ENCODE measurements at places on chromosomes 7 and 10.

GRCh38 chr7:28121496-28121895, 59.1 kb downstream of the JAZF1 start:
- DNase-seq, result no peak

GRCh38 chr10:101725296-101726114, 30.5 kb upstream of the FBXW4 start:
- DNase-seq, result no peak

DNA sequence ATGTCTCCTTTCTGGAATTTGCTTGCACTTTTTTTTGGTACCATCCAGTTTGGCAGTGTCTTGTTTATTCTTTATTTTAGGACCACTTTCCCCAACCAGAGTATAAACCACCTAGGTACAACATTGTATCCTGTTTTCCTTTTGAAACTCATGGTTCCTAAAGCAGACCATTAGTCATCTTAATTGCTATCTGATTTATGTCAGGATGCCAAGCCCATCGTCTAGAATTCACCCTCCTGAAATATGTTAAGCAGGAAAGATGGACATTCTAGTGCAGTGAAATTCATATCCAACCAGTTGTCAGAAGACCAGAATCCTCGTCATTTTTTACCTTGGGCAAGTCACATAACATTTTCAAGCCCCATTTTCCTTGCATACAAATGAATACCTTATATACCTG, 223.6 kb upstream of the KMT2E start:
- no peak for DNase-seq

DNA sequence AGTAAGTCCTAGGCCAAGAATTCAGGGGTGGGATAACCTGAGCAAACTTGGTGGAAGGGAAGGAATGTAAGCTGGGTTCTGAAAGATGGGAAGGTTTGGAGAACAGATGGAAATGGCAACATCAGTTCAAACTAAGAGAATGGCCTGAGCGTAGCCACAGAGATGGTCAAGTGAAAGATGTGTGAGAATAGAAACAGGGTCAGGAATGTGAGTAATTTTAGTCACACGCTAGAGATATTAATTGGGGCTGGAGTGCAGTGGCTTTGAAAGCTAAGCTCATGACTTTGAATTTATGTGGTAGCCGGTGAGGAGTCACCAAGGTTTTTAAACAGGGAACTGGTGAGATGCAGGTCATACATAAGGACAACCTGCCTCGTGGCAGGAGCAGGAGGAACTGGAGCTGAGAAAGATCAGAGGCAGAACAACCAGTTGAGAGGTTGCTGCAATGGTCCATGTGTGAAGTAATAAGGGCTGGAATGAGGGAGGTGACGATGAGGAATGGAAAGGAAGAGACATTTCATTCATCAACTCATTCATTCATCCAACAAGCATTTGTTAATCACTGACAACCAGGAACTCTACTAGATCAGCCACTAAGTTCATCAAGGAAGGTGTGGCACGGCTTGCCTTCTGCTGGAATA, 12.9 kb upstream of the SORBS1 start:
- no peak for DNase-seq

DNA sequence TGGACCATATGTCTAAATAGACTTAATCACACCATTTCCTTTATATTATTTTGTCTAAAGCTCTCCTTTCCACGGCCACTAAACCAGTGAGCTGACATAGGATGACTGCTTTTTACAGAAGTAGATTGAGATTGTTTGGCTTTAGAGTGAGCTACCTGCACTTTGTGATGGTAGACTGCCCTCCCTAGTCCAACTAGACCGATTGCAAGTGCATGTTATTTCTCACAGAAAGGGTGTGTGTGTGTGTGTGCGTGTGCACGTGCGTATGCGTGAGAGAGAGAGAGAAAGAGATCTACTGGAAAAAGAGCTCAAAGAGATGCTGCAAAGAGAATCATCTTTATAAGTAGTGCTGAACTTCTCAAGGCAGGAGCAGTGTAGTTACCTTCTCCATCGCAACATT, 60.7 kb downstream of the VCL start:
- DNase-seq, result peak; percentile 33

GRCh38 chr7:117587931-117588330, 108.1 kb downstream of the CFTR start:
- no peak for DNase-seq

GRCh38 chr7:129308047-129308446, 83.2 kb downstream of the AHCYL2 start:
- DNase-seq, result peak; percentile 12

DNA sequence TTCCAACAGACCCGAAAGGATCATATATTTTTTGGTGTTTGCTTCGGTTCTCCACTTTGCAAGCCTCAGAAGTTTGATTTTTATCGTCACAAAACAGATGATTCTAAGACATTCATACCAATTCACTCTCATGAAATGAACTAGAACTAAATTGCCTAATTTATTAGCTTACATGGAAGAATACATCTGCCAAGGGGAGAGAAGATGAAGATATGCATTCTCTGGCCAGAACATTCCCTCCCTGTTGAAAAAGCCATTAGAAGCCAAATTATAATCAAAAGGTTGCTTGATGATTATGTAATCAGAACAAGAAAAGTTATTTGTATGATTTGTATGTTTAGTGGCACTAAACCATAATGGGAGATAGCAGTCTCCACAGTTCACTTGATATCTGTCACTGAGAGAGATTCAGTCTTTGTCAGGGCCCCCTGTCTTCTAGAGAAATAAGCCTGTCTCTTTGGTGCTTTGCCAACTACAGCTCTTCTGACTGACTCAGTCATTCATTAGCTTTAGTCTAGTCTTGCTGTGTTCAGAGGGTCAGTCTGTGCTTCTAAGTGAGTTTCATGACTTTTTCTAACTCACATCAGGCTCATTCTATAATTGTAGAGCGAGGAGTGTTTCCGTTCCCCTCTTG, 95.3 kb upstream of the GNAI1 start:
- peak; percentile 29 for DNase-seq

- no peak for DNase-seq
Observed at GRCh38 chr7:5500777-5501350, 77.2 kb upstream of the TNRC18 start.

DNA sequence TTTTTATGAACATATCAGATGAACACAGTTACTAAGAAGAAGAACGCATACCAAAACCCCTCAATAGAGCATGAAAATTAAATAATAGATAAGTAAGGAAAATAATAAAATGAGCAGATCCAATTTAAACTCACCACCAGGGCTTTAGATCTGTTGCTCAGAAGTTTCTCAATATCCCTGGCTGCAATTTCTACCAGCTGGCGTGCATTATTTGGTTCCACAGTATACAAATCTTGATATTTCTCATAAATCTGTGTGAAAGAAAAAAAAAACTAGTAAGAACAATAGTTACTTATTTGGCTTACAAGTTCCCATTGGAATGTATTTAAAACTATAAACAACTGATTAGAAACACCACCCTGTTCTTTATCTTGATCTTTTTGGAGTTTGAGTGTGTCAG, 108.6 kb downstream of the CACNA2D1 start:
- no peak for DNase-seq

DNA sequence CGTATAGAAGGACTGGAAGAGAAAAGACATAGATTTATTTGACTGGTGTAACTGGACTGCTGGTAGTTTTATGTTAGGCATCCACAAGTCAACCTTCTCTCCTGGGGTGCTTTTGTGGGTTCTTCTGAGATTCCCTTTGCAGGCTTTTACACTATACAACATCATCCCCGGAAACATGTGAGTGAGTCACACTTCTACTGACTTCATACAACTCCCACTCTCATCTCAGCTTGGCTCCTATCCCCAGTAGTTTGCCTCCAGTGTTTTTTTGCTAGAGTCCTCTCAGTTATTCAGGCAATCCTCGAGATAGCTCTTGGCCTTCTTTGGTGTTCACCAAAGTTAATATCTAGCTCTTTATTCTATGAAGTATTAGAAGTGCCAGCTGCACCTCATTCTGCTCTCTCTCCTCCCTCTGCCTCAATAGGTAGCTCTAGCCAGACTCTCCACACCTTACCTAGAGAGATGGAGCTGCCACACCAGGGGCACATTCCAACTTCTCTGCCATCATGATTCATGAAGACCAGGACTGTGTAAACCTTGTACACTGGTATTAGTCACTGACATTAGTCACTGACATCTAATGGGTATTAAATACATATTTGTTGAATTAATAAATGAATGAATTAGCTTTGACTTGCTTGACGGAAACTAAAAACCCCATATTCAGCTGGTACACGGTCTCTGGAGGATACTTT, 281.9 kb downstream of the PPP1R3A start:
- peak; percentile 45 for DNase-seq

- DNase-seq, result no peak
Observed at GRCh38 chr10:46297406-46298204, 10.8 kb downstream of the ANTXRL start.

GRCh38 chr10:111646021-111646420, 537.5 kb downstream of the GPAM start:
- peak; percentile 28 for DNase-seq

DNA sequence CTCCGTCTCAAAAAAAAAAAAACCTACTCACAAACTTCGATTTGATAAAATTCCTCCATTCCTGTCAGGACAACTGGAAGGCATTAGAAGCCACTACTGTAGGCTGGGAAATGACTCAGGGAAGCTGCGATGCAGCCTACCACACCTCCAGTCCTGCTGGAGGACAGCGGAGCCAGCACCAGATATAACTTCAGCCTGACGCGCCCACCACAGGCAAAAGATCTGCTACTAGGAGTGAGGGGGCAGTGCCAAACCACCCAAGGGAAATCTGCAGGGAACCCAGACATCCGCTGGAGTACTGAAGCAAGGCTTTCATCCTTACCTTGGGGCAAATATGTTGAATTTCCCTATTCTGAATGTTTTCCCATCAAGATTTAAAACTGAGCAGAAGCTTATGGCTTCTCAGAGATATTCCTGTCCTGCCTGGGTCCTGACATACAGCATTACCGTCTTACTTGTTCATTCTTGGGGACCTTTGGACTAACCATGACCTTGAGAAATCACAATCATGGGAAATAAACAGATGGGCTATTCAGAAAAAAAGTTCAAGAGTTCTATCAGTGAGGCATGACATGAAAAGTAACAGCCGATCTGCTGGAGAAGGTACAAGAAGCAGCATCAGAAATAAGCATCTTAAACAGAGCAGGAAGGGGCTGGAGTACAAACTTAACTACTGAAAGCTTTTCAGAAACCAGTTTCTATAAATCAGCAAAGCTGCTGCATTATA, 20.4 kb downstream of the BCCIP start:
- DNase-seq, result no peak

DNA sequence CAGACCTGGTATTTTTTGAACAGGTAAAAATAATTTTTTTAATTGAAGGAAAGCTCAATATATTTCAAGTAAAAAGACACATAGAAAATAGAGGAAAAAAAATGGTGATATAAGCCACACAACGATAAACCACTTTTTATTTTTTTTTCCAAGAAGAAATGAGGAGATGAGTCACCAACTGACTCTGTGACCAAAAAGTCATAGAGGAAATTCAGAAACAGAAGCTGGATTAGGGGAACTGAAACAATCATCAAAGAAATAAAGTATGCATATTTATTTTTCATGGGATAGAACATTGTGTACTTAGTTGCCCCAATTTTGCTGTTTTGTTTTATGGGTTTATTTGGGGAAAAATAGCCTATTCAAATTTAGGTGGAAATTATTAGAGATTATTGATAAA, 176.8 kb upstream of the AGR3 start:
- DNase-seq, result peak; percentile 32

GRCh38 chr10:110504111-110504735, 6.5 kb downstream of the DUSP5 start:
- DNase-seq, result peak; percentile 59

GRCh38 chr7:31052487-31052840, 356 bp downstream of the ADCYAP1R1 start:
- DNase-seq, result no peak

- DNase-seq, result no peak
Observed at GRCh38 chr10:106930751-106931150, 233.8 kb downstream of the SORCS1 start.

GRCh38 chr10:116708391-116708821, 34.0 kb downstream of the HSPA12A start:
- DNase-seq, result peak; percentile 74

DNA sequence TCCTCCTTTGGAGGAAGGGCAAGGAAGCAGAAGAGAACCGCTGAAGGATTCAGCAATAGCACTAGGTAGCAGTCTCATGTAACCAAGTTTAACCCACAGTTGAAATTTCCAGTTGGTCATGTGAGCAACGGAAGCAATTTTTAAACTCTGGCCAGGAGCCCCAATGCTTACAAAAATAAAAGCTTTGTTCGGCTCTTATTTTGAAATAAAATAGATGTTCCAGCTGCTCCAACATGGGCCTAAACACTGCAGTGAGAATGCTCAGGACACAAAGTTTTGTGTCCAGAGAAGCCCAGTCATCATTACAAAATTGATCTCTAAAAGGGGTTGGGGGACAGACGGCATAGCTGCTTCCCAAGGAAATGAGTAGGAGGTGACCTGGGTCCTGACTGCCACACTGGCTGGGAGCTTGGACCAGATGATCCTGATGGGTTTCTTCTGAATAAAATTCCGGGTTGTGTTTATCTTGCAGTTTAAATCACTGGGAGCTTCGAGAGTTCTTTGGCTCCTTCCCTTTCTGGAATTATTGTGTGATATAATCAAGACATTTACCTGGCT, 452 bp upstream of the TMEM140 start:
- no peak for DNase-seq
